ENCODE measurements at places on chromosomes 6 and 20.

- no peak for ATAC-seq
Observed at GRCh38 chr20:10185741-10186558, 32.7 kb upstream of the SNAP25 start.

DNA sequence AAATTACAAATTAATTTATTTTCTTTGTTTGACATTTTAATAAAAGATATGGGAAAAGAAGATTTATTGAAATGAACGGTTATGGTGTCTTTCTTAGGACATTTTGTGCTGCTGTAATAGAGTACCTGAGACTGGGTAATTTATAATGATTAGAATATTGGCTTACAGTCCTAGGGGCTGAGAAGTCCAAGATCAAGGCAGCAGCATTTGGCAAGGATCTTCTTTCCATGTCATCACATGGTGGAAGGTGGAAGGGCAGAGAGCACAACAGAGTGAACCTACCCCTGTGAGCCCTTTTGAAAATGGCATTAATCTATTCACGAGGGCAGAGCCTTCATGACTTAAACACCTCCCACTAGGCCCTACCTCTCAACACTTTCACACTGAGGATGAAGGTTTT is 75.7 kb upstream of the LTV1 start:
- ATAC-seq = no peak

DNA sequence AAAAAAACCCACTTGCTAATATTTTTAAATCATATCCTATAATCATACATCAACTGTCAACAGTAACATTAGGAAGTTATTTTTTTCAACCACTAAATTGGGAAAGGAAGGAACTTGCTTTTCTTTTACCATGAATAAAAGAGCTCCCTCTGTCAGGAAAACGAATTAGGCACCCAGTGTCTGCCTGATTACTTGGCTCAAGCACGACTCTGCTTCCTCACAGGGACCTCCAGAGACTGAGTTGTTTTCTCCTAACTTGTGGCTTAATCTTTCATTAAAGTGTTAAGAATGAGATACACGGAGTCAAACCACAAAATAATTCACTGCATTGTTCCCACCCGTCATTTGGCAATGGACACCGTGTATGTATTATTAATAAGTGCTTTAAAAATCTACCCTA is 1405.1 kb upstream of the EYS start:
- ATAC-seq = no peak

GRCh38 chr6:25176466-25176865 is 102.7 kb upstream of the CARMIL1 start:
- ATAC-seq = no peak

DNA sequence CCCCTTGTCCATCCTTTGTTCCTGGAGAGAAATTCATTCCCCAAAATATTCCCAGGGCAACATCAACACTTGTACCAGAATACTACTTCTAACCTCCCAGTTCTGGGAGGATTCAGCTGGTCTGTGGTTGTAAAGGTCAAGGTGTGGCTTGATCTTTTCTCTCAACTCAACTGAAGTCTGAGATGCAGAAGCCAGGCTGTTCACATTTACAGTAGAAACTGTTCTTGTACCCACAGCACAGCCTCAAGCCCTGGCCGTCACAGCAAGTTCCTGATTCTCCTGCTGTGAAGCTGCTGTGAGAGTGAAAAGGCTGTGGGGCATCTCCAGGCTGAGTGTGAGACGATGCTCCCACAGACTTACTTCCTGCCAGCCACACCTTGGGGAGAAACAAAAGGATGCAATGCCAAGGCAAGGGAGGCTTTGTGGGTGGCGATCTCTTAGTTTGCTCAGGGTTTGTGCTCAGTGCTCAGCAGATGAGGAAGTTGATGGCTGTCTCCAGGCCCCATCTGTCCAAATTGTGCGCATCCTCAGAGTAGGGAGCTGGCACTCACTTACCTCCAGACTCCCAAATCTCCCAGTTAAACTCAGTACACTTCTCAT is 143.9 kb upstream of the FOXA2 start:
- no peak for ATAC-seq

Measured in activated T-helper 17 cell treated with anti-CD3 and anti-CD28 coated beads, Interleukin-2, amount 50 U/mL, for 72 hours (primary cell).